ENCODE measurements at places on chromosomes 7 and 10. TPM values are rescaled to one million over a fixed set of nuclear protein-coding genes. Genes with fewer than 3 reads are reported as not detected.

ARMH3 gene
- total RNA-seq: 14.2 TPM

ADRB1 gene
- 0.41 TPM for total RNA-seq

DGKI gene
- total RNA-seq: not detected

MYO3A gene
- total RNA-seq: not detected

C10orf143 gene
- total RNA-seq: 1.1 TPM

SPDYE8 gene
- total RNA-seq: not detected

DNA sequence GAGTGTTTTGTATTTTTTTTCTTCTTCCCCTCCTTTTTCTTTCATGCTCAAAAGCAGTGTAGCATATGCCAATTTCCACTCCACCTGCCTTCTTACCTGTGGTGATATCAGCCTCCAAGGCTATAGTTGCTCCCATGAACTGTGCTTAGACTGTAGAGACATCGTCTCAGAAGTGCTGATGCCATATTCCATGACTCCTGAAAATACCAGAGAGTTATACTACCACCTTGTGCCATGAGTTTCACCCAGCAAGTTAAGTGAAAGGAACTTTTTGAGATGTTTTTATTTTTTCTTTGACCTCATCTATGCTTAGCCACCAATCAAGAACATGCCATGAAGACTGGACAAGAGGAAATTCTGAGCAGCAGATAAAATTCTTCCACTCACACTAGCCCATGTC, 142.8 kb upstream of the SEMA3E start:
- DNase-seq: no peak

- DNase-seq: no peak
Measured at GRCh38 chr7:66296557-66296956, 91.4 kb downstream of the TPST1 start.

- no peak for DNase-seq
Measured at GRCh38 chr7:16202303-16202702, 219.0 kb downstream of the CRPPA start.

- DNase-seq: no peak
Measured at GRCh38 chr7:135362871-135363270, 129.2 kb downstream of the STRA8 start.

GRCh38 chr7:129383542-129384132, 50.6 kb upstream of the STRIP2 start:
- no peak for DNase-seq

DNA sequence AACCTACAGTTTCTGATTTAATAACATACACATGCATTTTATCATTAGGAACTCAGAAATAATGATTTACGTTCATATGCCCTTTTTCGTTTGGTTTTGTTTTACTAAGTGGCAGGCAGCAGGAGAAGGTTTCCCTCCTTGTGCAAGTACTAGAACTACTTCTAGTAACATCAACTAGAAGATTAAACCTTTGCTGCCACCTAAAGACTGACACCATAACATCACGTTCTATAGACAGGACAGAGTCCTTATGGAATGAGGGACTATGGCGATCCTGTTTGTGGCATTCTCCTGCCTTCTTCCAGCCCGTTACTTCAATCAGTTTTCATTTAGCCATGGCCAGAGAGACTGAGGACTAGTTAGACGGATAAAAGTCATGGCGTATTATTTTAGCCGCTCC, 53.2 kb downstream of the GAD2 start:
- DNase-seq: no peak

GRCh38 chr7:106866298-106867281, 1.5 kb downstream of the PIK3CG start:
- no peak for DNase-seq

GRCh38 chr10:100881556-100882213, 31.1 kb upstream of the SLF2 start:
- no peak for DNase-seq

Measured in foreskin keratinocyte (primary cell).